ENCODE measurements at places on chromosomes 16 and 17. TPM values are rescaled to one million over a fixed set of nuclear protein-coding genes. Genes with fewer than 3 reads are reported as not detected.

The SLC52A1 gene
- 1.7 TPM for total RNA-seq

The CACNG4 gene
- under 0.01 TPM for total RNA-seq

The EFTUD2 gene
- 87.7 TPM for total RNA-seq

The ALOX15 gene
- not detected for total RNA-seq

All from tracheal epithelial cell (primary cell).